ENCODE measurements at places on chromosomes 3 and 15.

DNA sequence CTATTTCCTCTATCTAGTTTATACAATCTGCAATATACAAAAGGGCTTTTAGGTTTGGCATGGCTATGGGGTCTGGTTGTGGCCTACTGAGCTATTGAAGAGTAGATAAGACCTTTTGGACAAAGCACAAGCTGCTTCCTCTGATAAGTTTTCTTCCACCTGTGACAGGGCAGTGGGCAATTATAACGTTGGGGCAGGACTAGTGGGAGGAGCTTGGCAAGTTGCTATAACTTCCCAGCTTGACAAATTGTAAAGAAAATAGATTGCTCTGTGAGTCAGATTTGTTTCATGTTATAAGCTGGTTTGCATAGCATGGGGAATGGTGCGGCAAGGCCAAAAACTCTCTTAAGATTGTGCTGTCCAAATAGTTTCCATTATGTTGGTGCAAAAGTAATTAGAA, 64.9 kb downstream of the SLC7A14 start:
- DNase-seq: no peak

GRCh38 chr3:86702381-86702958, 288.5 kb downstream of the VGLL3 start:
- DNase-seq: no peak

DNA sequence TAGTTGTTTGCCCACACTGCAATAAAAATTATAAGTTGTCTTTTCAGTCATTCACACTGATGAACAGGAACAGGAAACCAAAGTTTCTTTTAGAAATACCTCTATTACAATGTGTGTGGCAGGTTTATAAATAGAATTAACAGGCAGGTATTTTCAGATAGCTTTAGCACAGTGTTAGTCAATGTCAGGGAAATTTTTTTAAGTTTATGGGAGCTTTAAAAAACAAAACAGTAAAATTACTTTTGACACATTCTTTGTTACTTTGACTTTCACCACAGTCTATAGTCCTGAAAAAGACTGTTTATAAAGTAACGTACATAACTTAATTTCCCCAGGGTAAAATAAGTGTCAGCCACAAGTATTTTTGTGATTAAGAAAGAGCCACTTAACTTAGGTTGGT, 38.1 kb downstream of the SERPINI1 start:
- DNase-seq: no peak

- DNase-seq: no peak
Measured at GRCh38 chr3:115321400-115321805, 174.3 kb upstream of the ZBTB20 start.

DNA sequence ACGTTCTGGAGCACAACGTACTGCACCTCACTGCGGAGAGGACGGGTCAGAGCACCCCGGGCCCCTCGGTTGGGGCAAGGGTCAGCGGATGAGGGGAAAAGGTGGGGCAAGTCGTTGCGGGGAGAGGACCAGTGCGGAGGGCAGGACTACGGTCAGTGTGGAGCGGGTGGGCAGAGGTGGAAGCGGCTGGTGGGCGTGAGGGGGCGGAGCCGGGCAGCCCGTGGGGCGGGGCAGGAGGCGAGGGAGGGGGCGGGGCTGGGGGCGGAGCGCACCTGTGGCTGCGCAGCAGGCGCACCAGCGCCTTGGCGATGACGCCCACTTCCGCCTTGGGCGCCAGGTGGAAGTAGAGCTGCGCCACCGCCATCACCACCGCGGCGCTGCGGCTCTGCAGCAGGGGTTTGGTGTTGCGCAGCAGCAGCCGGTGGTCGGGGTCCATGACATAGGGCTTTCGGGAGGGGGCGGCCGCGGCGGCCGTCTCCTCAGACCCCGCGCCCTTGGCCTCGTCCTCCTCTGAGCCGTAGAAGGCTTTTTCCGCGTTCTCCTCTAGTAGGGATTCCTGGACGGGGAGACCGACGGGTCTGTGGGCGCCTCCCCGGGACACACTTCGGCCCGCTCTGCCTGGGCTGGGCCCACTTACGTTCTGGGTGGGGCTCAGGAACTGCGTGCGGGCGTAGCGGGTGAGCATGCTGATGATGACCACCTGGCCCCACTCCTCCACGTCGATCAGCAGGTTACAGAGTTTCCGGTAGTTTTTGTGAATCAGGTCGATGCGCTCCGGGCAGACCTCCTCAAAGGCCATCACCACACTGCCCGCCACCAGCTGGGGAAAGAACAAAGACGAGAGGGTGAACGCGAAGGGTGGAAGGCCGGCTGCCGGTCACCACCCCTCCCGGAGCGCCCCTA, 29.2 kb downstream of the AP3B2 start:
- DNase-seq: peak; percentile 66

- no peak for DNase-seq
Measured at GRCh38 chr3:22157848-22158247, 406.8 kb upstream of the ZNF385D start.

DNA sequence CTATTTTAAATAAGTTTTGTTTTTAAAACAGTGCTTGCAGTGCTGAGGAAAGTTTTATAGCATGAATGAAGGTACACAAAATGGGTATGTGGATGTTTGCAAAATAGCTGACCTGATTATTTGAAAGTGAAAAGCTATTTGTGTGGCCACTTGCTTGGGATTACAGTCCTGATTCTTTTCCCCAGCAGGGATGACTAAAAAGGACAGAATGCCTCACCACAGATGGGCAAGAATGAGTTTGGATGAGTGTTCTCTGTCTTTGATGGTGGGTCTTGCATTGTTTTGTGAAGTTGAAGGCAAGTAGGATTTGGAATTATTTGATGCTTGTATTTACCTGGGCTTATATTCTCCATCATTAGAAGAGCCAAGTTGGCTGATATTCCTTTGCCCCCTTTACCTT, 48.8 kb upstream of the MEIS2 start:
- no peak for DNase-seq

- no peak for DNase-seq
Measured at GRCh38 chr15:49752517-49752916, 131.7 kb downstream of the DTWD1 start.

DNA sequence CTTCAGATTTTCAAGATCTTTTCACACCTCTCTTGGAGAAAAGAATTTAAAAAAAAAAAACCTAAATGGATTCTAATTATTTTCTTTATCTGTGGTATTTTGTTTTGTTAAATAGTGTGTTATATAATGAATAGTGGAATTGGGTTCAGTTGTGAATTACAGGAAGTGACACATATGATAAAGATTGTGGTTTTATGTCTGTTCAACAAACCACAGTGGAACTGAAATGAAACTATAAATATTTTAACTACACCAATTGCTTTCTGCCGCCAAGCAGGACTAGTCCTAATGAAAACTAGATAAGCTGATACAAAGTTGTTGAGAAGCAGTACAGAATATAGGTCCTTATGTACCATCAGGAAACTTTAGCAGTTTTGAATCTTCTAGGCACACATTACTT, 121.6 kb downstream of the UBE2E2 start:
- DNase-seq: no peak

DNA sequence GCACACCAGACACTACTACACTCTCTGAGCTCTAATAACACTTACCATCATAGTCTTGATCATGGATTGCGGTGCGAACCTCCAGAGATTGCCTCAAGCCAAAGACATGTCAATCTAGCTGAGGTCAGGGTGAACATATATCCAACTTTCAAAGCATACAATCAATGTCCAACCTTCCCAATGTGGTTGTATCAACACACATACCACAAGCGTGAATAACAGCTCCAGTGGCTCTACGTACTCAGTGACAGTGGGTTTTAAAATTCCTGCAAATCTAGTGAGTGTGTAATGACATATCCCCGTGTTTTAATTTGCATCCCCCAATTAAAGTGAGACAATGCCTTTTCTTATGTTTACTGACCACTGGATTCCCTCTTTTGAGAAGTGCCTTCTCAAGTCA, 29.6 kb downstream of the SFMBT1 start:
- no peak for DNase-seq

DNA sequence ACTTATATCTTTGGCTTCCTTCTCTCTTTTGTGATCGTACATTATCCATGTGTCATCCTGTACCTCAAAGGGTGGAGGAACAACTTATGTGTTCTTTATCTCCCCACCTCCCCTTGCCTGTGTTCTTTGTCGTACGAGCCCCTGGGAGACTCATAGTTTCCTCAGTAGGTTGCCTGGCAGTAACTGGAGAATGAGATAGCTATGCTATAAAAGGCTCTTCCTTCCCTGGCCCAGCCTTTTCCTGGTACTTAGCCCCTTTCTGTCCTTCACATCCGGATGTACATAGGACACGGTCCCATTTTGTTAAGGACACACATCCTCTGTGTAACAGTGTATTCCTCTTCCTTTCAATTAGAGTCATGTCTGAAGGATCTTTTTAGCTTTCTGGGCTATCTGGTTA, 32.1 kb downstream of the PLCL2 start:
- DNase-seq: no peak

DNA sequence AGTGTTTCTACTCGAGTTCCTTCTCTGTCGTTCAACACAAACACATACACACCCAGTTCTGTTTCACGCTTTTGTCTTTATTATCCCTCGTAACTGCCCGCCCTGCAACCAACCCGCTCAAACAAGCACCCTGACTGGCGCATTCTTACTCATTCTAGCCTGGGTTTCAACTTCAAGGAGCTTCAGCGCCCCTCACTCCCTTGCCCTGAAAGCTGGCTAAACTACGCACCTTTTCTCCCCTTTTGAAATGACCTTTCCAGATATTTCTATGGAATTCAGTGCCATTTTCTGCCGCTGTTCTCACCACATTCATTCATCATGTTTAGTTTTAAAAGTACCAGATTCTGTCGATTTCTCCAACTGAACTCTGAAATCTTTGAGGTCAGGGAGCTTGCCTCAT, 653 bp upstream of the MFSD1 start:
- no peak for DNase-seq

DNA sequence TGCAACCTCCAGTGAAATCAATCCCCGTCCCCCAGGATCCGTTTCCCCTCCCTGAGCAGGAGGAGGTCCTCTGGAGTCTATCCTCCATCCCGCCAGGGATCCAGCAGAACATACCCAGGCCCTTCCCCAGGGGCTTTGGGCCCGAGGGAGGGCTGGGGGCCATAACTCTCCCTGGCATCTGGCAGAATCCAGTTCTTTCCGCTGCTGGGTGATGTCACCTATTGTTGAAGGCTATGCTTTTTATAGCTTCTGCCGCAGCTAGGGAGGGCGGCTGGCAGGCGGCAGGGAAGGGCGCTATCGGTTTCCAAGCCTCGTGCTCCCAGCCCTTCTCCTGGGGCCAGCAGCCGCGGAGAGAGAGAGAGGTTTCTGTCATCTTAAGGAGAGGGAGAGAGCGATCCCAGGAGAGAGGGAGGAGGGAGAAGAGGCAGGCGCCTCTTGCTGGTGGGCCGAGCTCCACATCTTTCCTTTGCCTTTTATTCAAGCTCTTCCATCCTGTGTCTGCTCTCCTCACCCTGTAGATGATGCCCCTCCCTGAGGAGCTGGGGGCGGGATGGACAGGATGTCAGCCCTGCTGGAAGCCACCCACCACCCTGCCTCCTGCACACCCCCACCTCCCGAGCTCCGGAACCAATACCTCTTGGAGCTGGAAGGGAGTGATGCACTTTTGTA, 120.1 kb downstream of the ANP32A start:
- no peak for DNase-seq

DNA sequence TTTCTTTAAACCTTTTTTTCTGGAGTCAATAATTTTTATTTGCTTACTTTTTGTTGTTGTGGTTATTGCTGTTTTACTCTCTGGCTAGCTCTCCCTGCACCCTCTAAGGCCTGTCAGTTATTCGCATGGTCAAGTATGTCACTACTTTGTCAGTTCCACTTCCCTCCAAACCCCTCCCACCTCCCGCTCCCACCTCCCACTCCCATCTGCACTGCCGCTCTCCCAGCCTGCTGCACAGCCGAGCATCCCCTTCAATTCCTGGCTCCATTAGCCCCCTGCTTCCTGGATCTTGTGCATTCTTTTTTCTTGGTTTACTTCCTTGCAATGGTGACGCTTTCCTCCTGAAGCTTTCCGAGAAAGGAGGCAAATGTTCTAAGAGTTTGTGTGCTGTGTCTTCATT, 218.0 kb downstream of the XXYLT1 start:
- DNase-seq: no peak

GRCh38 chr3:170614214-170614966, 28.5 kb upstream of the SLC7A14 start:
- no peak for DNase-seq

Data from stimulated activated CD4-positive, alpha-beta T cell treated with anti-CD3 and anti-CD28 coated beads, Interleukin-15, amount 100 ng/mL, for 1 hour (primary cell).